ENCODE measurements at places on chromosomes 7 and 10.

DNA sequence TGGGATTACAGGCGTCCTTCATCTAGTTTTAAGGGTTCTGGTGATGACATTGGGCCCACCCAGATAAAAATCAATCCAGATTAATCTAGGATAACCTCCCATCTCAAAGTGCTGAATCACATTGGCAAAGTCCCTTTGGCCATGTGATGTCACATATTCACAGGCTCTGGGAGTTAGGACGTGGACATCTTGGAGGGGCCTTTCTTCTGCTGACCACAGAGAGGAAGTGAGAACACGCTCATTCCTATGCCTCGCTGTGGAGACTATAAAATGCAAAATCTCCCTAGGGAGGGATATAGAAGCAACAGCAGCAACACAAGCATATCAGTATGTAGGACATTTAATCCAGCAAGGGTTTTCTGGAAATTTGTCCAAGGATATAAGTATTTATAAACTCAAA, 266.0 kb upstream of the PITRM1 start:
- DNase-seq = no peak

DNA sequence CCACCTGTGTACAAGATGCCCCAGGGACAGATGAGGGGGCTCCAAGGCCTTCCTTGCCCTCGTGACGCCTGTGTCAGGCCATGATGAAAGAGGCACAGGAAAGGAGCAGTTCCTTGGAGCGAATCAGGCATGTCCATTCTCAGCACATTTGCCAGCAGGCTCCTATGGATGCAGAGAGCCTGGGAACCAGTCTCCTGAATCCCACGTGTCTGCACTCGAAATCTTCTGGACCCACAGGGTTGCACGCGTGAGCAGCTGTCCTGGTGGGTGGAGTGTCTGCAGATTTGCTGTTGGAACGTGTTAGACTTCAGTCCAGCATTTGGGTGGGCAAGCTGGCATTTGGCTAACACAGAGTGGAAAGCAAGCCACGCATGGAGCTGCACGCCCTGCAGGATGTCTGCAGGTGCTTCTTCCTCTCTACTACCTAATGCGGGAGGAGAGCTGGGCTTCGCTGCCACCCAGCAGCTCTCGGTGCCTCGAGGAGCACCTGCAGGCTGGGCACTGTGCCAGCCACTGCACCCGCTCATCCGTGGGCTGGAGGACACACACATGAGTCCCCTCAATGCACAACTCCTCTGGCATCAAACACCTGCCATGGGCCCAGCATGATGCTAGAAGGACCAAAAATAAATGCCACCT, 140.7 kb downstream of the PAXIP1 start:
- no peak for DNase-seq

DNA sequence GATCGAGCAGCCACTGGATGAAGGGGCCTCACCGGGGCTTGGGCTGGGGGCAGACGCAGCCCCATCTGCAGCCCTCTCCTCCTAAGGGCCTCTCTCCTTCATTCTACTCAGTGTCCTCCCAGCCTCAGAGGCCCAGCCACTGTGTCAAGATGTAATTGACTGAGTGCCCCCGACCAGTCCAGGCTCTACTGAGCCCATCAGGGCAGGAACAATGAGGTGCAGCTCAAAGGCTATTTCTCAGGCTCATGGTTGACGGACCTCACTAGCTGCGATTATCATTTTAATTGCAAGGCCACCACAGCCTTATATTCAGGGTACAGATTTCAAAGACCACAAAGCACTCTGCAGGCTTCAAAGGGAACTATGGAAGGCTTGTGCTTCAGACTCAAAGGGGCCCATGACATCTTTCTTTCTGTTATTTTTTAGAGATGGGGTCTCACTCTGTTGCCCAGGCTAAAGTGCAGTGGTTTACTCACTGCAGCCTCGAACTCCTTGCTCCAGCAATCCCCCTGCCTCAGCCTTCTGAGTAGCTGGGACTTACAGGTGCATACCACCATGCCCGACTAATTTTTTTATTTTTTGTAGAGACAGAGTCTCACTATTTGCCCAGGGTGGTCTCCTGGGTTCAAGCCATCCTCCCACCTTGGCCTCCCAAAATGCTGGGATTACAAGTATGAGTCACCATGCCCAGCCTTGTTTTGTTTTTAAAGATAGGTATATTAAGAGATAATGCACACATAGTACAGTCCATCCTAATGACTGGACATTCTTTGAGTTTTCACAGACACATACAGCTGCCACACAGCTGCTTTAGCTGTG, 23.7 kb downstream of the SLC29A3 start:
- DNase-seq = no peak

- no peak for DNase-seq
Observed at GRCh38 chr10:88652616-88653015, 11.6 kb upstream of the LIPF start.

- DNase-seq = no peak
Observed at GRCh38 chr10:112750427-112751167, 199.4 kb upstream of the TCF7L2 start.

- DNase-seq = no peak
Observed at GRCh38 chr10:86349474-86349873, 17.1 kb downstream of the GRID1 start.

- no peak for DNase-seq
Observed at GRCh38 chr10:129089341-129089740, 377.7 kb upstream of the MGMT start.

DNA sequence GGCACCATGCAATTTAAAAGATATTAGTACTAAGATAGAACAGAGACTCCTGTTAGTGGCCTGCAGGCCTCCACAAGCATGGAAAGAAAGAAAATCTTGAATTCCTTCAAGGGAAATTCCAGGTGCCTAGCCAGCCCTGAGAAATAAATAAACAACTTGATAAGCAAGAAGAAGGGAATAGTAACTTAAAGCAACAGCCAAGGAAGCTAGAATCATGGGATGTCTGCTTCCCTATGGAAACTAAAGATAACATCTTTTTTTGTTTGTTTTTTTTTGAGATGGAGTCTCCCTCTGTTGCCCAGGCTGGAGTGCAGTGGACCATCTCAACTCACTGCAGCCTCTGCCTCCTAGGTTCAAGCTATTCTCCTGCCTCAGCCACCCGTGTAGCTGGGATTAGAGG, 128.6 kb downstream of the SKIDA1 start:
- no peak for DNase-seq

DNA sequence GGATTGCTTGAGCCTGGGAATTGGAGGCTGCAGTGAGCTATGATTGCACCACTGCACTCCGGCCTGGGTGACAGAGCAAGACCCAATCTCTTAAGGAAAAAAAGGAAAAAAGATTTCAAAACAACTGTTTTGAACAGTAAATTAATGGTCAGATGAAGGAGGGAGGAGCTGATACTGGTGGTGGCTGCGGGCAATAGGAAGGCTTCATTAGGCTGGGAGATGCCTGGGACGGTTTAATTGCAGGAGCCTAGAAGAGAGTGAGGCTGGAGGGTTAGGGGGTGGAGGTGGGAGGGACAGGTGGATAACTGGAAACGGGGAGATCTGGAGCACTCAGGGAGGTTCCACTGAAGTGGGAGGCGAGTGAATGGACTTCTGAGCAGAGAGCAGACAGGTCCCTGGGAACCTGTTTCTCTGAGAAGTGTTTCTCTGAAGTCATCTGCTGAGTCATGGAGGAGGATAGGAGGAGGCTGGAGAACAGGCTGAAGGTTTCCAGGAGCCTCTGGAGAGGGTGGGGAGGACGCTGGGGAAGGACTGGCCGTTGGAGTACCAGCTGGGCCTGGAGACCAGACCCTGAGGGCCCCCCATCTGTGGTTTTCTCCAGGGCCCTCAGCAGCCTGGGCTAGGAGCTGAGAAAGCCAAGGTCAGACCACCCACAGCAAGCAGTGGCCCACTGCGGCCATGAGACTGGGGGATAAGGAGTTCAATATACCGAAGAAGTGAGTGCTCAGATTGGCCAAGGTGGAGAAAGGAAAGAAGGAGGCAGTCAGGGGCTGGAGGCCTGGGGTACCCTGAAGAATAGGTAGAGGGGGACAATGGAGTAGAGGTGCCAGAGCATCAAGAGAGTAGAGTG, 14.4 kb upstream of the YWHAG start:
- DNase-seq = no peak

- no peak for DNase-seq
Observed at GRCh38 chr10:68271196-68271882, 39.4 kb upstream of the ATOH7 start.

DNA sequence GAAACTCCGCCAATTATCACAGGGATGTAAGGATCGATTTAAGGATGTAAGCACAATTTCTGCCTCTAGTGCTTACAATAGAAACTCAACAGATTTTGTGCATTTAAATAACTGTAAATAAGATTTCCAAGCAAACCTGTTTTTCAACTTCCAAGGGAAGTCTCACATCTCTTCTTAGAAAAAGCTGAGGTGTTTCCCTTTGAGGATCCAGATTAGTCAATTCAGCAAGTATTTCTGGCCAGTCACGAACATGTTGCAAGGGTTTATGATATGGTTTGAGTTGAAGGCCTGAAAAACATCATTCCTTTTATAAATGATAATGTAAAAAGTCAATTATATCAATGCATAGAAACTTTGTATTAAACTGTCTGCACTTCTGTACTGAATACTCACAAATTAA, 23.9 kb downstream of the KRIT1 start:
- DNase-seq = no peak

- no peak for DNase-seq
Observed at GRCh38 chr7:154649015-154649414, 353.9 kb downstream of the PAXIP1 start.

GRCh38 chr10:20855398-20856038, 41.6 kb downstream of the NEBL start:
- no peak for DNase-seq

DNA sequence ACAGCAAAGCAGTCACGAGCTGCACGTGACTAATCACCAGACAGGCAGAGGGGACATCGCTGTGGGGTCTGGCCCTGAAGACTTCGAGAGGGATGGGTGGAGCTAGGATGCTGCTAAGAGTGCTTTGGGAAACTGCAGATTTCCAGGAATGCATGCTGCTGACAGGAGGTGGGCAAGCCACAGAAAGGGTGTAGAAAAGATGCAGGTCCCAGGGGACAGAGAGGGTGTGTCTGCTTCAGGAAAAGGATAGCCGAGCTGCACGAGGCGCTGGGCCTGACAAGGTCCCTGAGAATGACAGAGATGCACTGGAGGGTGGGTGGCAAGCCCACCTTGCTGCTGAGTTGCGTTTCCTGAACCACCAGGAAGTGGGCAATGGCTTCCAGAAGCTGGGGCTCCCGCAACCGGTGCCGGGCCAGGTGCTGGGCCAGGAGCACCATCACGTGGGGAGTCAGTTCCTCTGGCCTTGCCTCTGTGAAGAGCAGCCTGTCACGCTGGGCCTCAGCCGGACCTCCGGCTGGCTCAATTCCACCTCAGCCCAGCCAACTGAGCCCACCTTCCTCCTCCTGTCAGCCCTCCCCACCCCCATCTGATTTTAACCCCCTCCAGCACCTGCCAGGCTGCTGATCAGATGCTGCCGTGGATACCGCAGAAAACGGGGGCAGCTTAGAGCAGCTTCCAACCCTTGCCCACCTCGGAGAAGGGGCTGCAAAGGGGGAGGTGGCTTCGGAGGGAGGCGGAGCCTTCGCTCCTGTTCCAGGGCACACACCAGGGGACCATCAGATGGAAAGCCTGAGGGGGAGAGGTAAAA, 2.2 kb downstream of the FASTK start:
- DNase-seq = no peak

DNA sequence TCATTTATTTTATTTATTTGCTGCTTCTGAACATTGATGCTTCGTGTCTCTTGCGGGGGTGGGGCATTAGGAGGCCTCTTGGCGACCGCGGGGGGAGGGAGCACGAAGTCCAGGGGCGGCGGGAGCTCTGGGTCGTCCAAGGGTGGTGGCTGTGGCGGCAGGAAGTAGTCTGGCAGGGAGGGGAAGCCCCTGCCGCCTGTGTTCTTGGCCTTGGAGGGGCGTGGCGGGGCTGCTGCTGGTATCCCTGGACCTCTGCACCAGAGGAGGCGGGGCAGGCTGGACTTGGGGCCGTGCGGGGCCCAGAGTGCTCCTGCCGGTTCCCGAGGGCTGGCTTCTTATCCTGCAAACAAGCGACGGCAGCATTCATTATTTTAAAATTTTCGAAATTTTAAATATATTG, 70.5 kb upstream of the ABI1 start:
- DNase-seq = no peak

DNA sequence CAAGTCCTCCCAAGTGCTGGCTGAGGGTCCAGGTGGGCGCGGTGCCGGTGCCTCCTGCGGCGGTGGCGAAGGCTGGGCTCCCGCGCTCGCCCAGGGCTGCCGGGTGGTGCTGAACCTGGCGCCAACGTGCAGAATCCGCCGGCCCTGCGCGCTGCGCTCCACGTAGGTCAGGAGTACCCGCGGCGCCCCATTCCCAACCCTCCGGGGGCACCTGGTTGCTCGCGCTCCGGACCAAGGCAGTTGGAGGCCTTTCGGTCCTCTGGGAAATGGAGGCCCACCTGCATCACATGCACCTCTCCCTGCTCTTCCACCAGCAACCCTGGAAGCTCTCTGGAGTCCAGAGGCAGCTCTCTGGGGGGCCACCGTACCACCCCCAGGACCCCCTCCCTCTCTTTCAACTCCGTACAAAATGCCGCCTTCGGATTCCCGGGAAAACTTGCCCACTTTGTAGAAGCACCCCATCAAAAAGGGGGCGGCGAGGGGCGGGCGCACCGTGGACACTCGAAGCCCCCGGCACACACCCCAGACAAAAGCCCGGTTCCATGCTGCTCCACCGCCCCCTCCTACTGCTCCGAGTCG, 745 bp downstream of the SLC16A9 start:
- DNase-seq = no peak

DNA sequence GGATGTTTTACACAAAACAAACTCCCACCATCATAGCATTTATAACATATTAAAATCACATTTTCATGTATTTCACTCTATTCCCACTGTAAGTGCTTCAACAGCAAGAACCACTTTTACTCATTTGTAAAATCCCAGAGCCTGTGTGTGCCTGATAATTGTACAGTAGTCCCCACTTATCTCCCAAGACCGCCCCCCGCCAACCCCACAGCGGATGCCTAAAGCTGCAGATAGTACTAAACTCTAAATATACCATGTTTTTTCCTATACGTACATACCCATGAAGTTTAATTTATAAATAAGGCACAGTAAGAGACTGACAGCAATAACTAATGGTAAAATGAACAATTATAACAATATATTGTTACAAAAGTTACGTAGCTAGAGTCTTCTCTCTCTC, 33.5 kb downstream of the EZH2 start:
- no peak for DNase-seq

GRCh38 chr7:142535123-142535779, 214.0 kb upstream of the PRSS1 start:
- peak; percentile 55 for DNase-seq

DNA sequence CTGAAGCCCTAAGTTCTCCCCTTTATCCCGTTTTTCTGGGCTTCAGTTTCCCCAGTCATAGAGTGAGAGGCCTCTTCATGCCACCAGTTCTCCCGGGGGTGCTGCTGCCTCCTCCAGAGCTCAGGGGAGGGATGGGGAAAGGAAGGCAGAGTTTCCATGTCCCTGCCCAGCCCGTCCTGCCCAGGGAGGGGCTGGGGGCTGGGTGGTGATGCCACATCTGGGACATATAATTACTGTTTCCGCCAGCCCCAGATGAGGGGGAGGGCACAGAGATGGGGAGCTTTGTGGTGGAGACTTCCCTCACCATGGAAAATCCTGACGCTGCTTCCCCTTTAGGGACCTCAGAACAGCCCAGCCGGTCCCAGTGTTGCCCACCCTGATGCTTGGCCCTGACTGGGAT, 4.1 kb downstream of the AQP1 start:
- DNase-seq = no peak

GRCh38 chr10:108241166-108241565, 1076.7 kb upstream of the SORCS1 start:
- DNase-seq = no peak

All from stimulated activated CD4-positive, alpha-beta T cell treated with anti-CD3 and anti-CD28 coated beads, Interleukin-15, amount 100 ng/mL, for 48 hours (primary cell).